ENCODE measurements at places on chromosomes 13 and 19. TPM values are rescaled to one million over a fixed set of nuclear protein-coding genes. Genes with fewer than 3 reads are reported as not detected.

Gene ZNF490
- polyA plus RNA-seq = 3.7 TPM

Gene CEACAM19
- polyA plus RNA-seq = 11.3 TPM

GRCh38 chr13:114034481-114034891 is 60.6 kb upstream of the C13orf46 start:
- DNase-seq = peak; percentile 46

DNA sequence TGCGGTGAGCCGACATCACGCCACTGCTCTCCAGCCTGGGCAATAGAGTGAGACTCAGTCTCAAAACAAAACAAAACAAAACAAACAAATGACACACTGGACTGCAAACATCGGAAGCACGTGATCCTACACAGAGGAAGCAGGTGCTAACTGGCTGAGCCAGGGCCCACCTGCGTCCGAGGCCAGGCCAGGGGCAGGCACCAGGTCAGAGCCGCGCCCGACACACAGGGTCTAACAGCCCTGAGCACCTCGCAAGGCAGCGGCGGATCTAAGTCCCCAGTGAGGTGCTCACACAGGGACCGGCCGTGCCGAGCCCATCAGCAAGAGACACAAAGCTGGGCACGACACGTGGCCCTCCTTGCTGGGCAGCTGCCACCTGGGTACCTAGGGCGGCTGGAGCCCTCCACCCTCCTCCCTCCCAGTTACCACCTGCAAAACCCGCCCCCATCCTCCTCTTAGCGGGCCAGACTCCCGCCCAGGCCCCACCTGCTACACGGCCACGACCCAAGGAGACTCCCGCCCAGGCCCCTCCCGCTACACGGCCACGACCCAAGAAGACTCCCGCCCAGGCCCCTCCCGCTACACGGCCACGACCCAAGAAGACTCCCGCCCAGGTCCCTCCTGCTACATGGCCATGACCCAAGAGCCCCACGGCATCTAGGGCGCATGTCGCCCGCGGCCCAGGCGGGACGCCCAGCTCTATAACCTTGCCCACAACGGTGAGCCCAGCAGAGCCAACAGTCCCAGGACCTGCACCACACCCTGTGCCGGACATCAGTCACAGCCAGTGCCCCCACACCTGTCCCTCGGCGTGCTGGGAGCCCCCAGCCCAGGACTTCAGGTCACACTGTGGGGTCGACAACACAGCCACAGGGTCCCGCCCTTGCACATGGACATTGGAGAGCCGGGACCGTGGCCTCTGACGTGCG is 15.6 kb downstream of the AP3D1 start:
- no peak for DNase-seq

DNA sequence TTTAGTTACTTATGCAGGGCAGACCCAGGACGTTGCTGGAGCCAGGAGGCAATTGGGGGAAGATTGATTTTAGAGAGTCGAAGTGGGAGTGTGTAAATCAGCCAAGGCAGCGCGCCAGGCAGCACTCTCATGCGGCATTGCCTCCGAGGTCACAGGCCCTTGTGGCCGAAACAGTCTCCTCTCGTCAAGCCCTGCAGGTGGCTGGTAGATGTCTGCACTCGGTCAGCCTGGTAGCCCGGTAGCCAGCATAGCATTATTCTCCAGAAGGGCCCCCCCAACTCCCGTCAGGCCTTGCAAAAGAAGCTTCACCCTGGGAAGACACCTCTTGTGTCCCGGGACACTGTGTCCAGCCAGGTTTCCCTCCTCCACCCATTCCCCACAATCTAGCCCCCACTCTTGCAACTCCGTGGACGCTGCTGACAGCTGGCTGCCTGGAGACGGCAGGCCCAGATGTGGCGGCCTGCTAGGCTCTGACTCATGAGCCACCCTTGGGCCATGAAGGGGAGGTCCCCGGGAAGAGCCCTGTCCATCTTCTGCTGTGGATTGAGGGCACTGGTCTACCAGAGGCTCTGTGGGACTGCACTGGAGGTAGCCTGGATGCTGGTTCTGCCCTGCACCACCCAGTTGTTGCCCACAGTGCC is 2.6 kb upstream of the PEPD start:
- DNase-seq = no peak

GRCh38 chr19:1250437-1251260 is 2.3 kb downstream of the MIDN start:
- no peak for DNase-seq

DNA sequence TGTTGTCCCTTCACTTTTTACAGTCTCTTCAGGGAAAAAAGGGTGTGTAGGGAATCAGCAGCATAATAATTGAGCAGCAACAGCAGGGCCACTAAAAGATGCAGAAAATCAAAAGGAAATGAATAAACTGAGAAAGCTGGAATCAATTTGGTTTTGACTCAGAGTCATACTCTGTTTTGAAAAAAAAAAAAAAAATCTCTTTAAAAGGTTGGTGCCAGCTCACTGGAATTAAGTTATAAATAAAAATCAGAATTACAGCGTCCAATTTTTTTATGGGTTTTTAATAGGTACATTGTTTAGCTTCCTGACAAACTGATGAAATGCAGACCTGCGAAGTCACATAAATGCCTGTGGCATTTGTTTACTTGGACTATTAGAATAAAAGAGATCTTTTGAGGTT is 231.9 kb downstream of the COG6 start:
- no peak for DNase-seq
